Astrocyte (in vitro differentiated cells and primary cell): ENCODE measurements at places on chromosomes 3 and 15. TPM values are rescaled to one million over a fixed set of nuclear protein-coding genes. Genes with fewer than 3 reads are reported as not detected.

Gene DUOXA2
- total RNA-seq: not detected in 2 replicates

Gene ERICH6
- 0.09 TPM in 1 of 2 replicates, not detected in the other for total RNA-seq

Gene KIF15
- 0.82 and 1.5 TPM in 2 replicates for total RNA-seq

Gene SCN11A
- total RNA-seq: 0.07 and 0.20 TPM in 2 replicates

Gene ANKRD63
- not detected in 2 replicates for total RNA-seq
